ENCODE measurements at places on chromosomes 11 and 22.

DNA sequence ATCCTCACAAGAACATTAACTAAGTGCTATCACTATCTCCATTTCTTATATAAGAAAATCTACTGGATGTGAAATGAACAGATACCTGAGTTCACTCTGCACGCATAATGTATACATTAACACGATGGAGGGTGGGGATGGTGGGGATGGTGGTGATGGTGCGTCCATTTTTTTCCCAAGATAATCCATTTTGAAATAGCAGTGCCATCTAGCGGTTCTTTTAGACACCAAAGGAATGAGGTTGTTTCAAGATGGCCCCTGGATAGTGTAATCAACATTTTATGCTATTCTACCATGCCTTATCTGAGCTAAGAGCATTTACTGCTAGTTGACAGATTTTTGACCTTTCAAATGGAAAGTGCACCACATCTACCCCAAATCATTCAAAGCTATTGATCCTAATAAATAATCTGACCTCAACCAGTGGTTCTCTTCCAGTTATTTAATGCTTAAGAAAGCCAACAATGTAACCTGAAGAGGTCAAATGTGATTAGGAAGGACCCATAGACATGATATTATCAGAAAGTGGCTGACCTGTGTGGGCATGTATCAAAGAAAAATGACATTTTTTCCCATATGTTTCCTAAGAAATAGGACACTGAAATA is 714.7 kb upstream of the TENM4 start:
- DNase-seq, result peak; percentile 48

GRCh38 chr22:36391638-36392037 is 3.9 kb upstream of the MYH9 start:
- DNase-seq, result no peak

GRCh38 chr11:86021377-86021776 is 47.5 kb downstream of the PICALM start:
- no peak for DNase-seq

- DNase-seq, result no peak
Observed at GRCh38 chr11:93903989-93904388, 53.6 kb upstream of the VSTM5 start.

DNA sequence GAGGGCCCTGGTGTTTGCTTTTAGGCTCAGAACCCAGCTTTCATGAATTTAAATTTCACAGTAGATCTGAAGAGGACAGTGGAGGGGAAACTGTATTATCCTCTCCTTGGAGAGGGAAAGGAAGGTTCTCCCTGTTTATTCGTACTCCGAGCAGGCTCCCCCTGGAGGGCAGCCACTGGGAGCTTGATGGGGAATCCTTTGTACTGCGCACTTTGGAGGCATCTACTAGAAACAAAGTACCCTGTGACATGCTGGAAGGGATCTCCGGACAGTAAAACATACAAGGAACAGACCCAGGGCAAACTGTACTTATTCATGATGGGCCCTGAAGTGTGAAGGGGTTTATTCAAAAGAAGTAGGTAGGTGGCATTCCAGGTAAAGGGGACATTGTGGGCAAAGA is 27.2 kb downstream of the NAV2 start:
- peak; percentile 41 for DNase-seq

DNA sequence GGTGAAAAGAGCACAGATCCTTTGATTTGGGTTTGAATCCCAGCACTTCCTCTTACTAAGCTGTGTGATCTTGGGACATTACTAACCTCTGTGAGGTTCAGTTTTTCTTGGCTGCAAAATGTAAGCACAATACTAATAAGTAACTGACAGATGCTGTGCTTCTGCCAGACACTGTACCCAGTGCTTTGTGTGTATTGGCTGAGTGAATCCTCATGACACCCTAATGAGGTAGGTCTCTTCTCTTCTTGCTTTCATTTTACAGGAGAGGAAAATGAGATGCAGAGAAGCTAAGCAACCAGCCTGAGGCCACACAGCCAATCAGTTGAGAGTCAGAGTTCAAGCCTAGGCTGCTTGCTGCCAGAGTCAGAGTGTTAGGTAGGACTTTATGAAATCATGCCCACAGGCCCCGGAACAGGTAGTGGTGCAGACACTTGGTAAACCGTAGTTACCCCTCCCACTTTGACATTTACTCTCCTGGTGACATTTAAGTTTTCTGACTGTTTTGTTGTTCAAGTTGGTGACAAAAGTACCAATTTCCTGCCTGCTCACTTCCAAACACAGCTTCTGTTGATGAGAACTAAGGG is 21.2 kb downstream of the PTPRJ start:
- peak; percentile 86 for DNase-seq

DNA sequence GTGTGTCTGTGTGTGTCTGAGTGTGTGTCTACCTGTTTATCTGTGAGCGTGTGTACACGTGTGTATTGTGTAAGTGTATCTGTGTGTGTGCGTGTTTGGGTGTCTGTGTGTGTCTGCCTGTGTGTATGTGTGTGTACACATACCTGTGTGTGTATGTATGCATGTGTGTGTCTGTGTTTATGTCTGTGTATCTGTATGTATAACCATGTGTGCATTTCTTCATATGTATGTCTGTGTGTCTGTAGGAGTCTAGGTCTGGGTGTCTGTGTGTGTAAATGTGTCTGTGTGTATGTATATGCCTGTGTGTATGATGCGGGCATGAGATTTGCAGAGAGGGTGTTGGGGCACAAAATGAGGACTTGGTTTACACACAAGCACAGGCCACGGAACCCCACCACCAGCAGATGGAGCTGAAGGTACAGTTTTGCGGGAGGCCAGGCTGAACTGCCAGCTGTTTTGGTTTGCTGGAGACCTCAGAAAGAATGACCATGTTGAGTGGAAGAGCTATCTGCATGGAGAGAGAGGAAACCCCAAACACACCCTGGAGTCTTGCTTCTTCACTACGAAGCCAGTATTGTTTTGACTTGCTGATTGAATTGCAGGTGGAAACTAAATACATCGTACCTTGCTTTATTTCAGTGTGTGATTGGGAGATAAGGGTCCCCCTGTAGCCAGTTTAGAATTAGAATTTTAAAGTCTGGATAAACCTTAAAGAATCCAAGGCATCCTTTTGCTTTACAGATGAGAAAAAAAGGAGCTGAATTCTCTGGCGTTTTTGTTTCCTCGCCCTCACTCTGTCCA is 497.2 kb downstream of the NTM start:
- DNase-seq, result peak; percentile 86

GRCh38 chr11:61969838-61970662 is 2.6 kb upstream of the FTH1 start:
- DNase-seq, result peak; percentile 89
